ENCODE measurements at places on chromosomes 2 and 18.

DNA sequence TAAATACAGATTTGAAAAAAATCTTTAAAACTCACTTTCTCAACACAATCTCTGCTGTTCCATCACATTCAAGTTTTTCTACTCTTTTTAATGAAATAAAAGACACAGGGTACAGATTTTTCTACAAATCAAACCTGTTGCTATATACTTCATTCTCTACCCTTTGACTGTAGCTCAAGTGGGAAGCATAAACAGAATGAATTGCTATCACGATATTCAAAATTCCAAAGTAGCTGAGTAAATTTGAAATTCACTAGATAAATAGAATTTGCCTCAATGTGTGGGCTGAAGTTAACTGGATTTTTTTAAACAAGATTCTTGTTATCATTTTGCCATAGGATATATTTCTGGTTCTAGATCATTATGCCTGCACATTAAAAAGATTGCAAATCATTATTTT lies 185.9 kb downstream of the ZNF521 start:
- DNase-seq, result no peak

GRCh38 chr18:10511236-10511635 lies 14.6 kb upstream of the NAPG start:
- DNase-seq, result no peak

DNA sequence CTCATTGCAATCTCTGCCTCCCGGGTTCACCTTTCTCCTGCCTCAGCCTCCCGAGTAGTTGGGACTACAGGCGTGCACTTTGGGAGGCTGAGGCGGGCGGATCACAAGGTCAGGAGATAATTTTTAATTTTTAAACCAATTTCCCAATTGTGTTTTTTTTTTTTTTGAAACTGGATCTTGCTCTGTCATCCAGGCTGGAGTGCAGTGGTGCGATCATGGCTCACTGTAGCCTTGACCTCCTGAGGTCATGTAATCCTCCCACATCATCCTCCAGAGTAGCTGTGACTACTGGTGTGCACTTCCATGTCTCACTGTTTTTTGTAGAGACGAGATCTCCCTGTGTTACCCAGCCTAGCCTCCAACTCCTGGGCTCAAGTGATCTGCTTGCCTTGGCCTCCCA lies 49.3 kb downstream of the GLS start:
- no peak for DNase-seq

GRCh38 chr2:102171946-102172345 lies 14.9 kb upstream of the IL1RL2 start:
- no peak for DNase-seq

DNA sequence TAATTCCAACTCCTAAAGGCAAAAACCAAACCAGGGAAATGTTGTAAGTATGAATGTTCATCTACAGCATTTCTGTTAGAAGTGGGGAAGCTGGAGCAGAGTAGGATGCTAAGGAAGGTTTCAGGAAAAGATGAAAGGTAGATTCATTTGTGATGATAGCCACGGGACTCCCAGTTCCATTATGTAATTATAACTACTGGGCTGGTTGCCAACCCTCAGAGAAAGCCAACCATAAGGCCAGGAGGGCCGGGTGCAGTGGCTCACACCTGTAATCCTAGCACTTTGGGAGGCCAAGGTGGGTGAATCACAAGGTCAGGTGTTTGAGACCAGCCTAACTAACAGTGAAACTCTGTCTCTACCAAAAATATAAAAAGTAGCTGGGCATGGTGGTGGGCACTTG lies 288.9 kb upstream of the ETAA1 start:
- DNase-seq, result no peak

GRCh38 chr2:134866498-134867099 lies 28.2 kb downstream of the ACMSD start:
- DNase-seq, result no peak
